HTR-8/SVneo (cell line): ENCODE measurements at places on chromosomes 4 and X.
A peak's percentile ranks its signal among the peaks of the same experiment; 100 is the strongest.

GRCh38 chr4:172521248-172521647 is 647.4 kb upstream of the GALNT7 start:
- no peak for DNase-seq

- no peak for DNase-seq
Observed at GRCh38 chrX:10062980-10063379, 93.8 kb upstream of the CLCN4 start.

DNA sequence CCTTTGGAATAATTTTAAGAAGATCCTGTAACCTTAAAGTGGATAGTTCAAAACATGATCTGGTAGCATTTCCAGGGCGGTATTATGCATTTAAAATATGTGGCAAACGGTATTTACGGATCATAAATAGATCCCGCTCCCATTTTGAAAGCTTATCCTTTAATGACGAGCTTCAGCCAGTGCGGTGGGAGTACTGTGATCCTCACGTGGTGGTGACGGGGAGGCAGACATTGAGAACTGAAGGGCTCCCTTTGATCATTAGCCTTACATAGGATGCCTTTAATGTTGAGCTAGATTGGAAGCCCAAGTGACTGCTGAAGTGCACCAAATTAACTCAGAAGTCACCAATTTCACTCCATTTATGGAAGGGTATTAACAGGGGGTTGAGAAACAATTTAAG is 56.9 kb downstream of the KIT start:
- DNase-seq: no peak

DNA sequence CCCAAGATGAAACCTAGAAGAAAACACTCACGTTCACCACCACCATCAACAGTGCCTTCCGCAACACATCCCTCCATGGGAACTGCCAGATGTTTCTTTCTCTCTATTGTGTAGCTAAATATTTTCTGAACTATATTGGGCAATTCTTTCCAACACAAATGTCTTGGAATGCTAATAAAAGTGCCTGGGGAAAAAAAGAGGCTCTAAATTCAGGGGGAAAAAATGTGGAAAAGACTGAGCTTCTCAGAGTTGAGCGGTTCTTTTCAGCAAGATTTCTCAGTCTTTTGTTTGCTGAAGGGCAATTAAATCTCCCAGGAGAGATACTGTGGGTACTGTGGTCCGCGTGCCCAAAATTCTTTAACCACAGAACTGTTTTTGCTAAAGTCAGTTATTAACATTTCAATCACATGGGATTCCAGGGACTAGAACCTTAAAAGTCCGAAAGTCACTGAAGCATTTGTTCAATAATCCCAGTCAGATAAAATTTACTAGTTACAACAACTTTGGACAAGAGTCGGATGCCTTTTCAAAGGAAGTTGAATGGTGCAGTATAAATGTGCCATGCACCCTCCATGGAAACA is 51.9 kb upstream of the DHRSX start:
- DNase-seq: peak; percentile 43

DNA sequence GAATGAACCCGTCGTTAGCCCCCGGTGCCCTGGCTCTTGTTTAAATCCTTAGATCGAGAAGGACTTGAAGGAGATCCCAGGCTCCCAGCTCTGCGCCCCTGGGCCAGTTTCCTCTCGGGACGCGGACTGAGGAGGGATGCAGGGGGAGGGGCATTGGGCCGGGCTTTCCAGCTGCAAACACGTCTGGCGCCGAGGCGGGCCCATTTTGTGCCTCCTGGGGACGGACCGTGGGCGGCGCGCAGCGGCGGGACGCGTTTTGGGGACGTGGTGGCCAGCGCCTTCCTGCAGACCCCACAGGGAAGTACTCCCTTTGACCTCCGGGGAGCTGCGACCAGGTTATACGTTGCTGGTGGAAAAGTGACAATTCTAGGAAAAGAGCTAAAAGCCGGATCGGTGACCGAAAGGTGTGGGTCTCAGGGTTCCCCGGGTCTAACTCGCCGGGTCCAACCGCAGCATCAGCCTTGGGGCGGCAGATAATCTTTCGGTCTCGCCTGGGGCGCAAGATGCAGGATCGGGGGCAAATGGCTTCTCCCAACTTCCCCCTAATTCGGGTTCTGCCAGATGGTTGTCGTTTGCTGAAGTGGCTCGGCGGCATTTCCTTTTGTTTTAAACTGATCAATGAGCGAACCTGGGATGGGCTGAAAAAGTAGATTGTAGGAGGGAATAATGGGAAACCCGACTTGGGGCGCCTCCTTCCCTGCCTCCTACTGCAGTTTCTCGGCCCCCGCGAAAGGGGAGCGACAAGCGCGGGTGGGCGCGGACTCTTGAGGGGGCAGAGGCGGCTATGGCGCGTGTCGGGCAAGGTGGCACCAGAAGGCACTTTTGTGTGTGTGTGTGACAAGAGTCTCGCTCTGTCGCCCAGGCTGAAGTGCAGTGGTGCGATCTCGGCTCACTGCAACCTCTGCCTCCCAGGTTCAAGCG is 2.9 kb downstream of the PDGFRA start:
- no peak for DNase-seq

GRCh38 chr4:122845066-122845465 is 18.4 kb downstream of the FGF2 start:
- no peak for DNase-seq

DNA sequence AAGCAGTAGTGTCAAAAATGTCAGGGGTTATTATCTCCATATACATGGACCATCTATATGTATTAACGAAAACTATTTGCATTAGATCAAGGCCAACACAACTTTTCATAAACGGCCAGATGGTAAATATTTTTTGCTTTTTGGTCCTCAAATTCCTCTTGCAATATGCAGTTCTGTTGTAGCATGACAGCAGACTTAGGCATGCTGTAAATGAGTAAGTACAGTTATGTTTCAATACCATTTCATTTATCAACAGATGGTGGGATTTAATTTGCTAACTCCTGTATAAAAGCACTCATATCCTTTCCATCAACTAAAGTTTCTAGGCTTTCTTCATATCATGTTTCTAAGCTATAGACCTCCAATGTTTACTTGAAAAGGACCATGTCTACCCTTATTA is 208.1 kb downstream of the ANKRD50 start:
- DNase-seq: no peak

DNA sequence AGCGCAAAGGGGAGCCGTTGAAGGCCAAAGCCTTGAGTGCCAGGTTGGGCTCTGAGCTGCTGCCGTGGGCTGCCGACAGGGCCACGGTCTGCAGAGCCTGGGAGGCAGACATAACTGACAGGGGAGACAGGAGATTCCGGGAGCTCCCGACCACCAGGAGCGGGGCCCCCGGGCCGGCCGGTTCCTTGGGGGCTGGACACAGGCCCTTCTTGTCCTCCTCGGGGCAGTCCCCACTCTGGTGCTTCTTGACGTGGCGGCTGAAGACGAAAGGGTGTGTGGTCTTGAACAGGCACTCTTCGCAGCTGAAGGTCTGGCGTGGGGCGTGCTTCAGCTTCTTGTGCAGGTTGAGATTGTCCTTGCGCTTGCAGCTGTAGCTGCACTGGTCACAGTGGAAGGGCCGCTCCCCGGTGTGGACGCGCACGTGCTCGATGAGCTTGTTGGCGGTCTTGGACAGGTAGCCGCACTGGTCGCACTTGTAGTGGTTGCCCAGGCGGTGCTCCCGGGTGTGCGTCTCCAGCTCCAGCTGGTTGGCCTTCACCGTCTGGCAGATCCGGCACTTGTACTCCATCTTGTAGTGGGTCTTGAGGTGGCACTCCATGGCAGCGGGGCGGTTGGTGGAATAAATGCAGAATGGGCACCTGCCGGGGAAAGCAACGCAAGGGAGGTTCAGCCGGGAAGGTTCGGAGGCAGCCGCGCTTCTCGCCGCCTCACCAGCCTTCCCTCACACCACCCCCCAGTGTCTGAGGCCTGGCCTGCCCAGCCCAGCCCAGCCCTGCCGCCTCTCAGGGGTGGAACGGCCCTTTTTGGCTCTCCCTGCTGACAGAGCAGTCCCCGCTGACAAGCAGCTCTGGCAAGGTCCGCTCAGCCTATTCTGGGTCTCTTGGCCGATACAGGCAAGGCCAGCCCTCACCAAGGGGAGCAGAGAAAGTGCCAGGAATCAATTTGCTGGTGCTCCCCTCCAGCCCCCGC is 81.3 kb downstream of the C4orf51 start:
- DNase-seq: no peak

DNA sequence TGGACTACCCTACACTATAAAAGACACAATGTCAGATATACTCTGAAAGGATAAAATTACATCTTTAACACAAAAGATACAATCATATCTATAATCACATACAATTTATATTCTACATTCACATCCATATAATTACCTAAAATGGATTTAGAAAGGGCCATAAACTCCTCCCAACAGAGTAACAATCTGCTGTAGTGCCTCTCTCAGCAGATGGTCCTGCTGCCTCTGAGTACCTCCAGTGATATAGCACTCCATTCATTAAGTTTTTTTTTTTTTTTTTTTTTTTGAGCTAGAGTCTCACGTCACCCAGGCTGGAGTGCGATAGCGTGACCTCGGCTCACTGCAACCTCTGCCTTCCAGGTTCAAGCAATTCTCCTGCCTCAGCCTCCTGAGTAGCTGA is 7.4 kb downstream of the ANKRD37 start:
- DNase-seq: no peak

DNA sequence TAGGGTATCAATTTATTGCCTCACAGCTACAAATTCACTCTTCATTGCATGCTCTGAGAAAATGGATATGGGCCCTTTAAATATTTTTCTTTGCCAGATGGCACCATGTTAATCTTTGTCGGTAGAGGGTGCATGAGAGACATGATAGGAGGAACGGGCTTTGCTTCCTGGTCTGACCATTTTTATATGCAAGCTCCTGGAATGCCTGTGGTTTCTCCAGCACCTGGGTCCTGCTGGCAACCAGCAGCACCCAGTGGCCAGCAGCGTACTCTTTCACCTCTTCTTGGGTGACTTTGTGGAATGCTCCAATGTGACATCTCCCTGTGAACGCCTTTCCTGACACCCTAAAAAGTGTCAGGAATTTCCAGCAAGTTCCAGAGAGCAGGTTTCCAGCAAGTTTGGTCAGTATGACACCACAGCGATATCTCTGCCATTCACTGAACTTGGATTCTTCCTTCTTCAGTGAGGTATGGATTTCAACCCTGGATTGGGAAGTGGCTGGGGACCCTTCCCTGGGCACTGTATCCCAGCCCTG is 140.3 kb upstream of the PGRMC2 start:
- peak; percentile 83 for DNase-seq

GRCh38 chrX:115356369-115356768 is 66.9 kb downstream of the LUZP4 start:
- no peak for DNase-seq

DNA sequence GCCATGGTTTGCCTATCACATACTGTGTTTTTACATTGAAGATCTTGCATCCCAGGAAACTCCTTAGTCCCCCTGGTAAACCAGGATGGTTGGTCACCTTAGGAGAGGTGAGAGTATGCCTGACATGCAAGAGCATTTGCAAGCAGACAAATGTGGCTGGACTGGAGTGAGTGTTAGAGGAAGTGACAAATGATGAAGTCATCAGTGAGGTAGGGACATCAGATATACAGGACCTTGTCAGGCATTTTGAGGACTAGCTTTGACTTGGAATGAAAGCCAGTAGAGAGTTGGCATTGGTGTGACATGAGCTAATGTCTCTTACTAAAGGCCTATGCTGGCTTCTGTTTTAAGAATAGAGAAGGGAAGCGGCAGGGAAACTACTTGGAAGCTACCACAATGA is 124.9 kb downstream of the FRMPD4 start:
- DNase-seq: no peak

GRCh38 chr4:127656047-127656680 is 23.4 kb downstream of the INTU start:
- no peak for DNase-seq

DNA sequence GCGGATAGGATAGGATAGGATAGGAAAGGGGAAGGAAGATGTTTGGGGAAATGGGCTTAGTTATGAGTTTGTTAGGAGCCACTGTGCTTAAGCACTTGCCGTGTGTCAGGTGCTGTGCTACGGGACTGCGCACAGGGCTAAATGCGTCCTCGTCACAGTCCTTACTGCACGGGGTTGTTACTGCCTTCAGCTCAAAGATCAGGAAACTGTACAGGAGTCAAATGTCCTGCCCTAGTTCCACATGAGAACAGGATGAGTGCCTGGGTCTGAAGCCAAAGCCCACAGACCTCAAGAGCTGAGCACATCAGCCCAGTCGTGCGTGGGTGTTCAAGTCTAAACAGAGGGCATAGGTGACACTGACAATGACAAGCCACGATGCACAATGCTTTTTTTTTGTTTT is 15.0 kb downstream of the ACSL1 start:
- no peak for DNase-seq

DNA sequence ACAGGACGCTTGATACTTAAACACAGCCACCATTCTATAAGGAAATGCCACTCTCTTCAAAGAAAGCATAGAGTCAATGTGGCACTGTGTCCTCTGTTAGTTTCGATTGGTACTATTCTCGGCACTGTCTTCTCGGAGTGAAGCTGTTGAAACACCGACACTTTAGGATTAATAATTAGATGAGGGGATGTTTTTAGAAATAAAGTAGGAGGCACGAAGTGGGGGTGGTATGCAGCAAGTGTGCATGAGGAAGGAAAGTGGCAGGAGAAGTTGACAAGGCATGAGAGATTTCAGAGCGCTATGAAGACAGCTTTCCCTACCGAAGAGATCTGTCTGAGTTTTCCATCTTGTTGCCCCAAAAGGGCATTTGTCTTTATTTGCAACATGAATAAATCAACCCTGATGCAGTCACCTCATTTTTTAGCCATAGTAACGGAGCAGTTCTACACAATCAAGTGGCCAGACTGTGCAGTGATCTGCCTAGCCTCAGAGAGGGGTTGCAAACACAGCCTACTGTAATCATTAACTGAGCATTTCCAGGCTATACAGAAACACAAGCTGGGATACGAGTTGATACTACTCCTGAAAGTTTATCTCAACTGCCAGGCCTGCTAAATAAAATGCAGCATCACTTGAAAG is 8.3 kb downstream of the GPRIN3 start:
- DNase-seq: no peak

GRCh38 chr4:117835566-117835965 is 198.7 kb upstream of the NDST3 start:
- DNase-seq: no peak

DNA sequence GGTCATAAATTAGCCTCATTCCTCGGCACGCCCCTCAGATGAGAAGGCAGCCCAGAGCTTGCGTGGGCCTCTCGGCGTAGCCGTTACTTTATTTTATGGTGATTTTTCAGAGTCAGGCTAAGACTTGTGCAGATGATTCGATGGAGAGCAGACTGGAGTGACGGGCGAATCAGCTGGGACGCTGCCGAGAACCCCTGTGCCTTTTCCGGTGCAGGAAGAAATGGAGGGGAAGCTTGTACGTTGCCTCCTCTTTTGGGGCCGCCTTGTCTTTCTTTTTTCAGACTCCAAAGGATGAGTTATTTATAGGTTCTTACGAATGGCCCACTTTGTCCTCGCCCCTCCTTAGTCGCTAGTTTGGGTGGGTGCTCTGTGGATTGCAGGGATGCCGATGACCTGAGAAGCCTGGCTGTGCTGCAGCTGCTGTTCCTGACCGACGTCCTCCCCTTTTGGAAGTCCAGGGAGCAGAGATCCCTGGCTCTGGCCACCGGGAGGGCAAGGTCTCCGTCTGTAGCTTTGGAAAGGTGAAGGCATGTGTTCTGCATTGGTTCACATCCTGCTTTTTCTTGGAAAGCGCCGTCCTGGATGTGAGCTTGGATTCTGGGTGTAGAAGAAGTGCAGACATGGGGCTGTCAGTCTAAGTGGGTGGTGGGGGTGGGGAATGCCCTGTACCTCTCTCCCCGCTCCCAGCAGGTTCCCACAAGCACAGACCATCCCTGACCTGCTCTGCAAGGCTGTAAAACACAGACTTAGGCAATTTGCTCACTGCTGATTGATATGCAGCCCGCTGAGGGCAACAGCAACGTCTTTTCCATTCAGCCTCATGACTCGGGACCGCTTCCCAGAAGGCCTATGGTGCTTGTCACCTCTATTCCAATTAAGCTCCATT is 9.3 kb downstream of the SORCS2 start:
- DNase-seq: no peak

GRCh38 chrX:47503151-47503550 is 20.1 kb upstream of the ZNF41 start:
- DNase-seq: no peak
